ENCODE measurements at places on chromosomes 6 and 20.
A peak's percentile ranks its signal among the peaks of the same experiment; 100 is the strongest.

- H3K36me3 ChIP-seq: peaks cover 6% of the 10 kb centered on the region
- no peaks in the 10 kb centered on the region for H3K27me3 ChIP-seq
- no peak overlapping the region for H3K27ac ChIP-seq
These were observed 28.8 kb upstream of the GNRH2 start for GRCh38 chr20:3014662-3015061.

- peaks cover 3% of the 10 kb centered on the region for H3K36me3 ChIP-seq
- H3K4me1 ChIP-seq: no peaks in the 10 kb centered on the region
- no peak overlapping the region for H3K27ac ChIP-seq
- H3K27me3 ChIP-seq: peaks cover 2% of the 10 kb centered on the region
- no peak overlapping the region for H3K4me3 ChIP-seq
These were observed 37.9 kb downstream of the HEBP2 start for GRCh38 chr6:138441965-138442364.

GRCh38 chr6:95185874-95186273, 391.5 kb upstream of the MANEA start:
- H3K27ac ChIP-seq: no peak overlapping the region
- no peaks in the 10 kb centered on the region for H3K36me3 ChIP-seq
- no peaks in the 10 kb centered on the region for H3K4me1 ChIP-seq
- DNase-seq: no peak
- H3K27me3 ChIP-seq: no peaks in the 10 kb centered on the region
- H3K4me3 ChIP-seq: no peak overlapping the region

GRCh38 chr6:71582820-71583219, 294.2 kb downstream of the OGFRL1 start:
- H3K4me3 ChIP-seq: no peak overlapping the region
- no peaks in the 10 kb centered on the region for H3K27me3 ChIP-seq
- no peak for DNase-seq
- H3K27ac ChIP-seq: no peak overlapping the region

- H3K4me1 ChIP-seq: no peaks in the 10 kb centered on the region
- no peaks in the 10 kb centered on the region for H3K36me3 ChIP-seq
- peak; percentile 65 for DNase-seq
- no peak overlapping the region for H3K27ac ChIP-seq
- H3K27me3 ChIP-seq: no peaks in the 10 kb centered on the region
These were observed 589.7 kb downstream of the CBLN4 start for GRCh38 chr20:55415567-55416142.

DNA sequence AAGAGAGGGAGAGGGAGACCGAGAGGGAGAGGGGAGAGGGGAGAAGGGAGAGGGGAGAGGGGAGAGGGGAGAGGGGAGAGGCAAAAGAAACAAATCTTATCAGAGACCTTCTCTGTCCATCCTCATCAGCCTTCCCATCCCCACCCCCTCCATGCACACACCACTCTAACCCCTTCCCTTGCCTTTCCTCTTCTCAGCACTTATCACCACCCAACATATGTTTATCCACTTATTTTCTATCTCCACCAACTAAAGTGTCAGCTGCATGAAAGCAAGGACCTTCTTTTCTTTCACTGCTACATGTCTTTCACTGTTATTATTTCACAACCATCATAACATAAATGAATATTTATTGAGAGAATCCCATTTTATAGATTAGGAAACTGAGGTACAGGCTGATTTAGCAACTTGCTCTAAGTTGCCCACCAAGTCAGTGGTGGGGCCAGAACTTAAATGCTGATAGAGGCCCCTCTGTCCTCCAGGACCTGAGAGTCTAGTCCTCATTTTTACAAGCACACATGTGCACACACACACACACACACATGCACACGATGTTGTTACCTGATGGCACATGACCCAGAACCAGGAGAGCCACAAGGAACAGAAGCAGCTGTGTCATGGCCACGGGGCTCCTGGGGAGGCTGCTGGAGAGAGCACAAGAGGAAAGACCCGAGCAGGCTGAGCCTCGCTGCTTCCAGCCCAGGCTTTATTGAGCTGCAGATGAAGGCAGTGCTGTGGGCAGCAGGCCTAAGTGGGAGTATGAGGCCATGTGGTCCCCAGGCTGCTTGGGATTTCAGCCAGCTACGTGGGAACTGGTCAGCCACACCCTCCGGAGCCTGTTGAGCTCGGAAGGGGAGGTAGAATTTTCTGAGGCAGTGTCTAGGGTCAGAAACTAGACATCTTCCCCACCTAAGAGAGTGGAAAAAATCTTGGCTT, 2.3 kb downstream of the DEFB124 start:
- H3K4me1 ChIP-seq: no peaks in the 10 kb centered on the region
- H3K4me3 ChIP-seq: no peak overlapping the region
- no peak for DNase-seq
- no peaks in the 10 kb centered on the region for H3K27me3 ChIP-seq

GRCh38 chr20:50582092-50582491, 71.9 kb downstream of the PTPN1 start:
- H3K27ac ChIP-seq: no peak overlapping the region
- no peak for DNase-seq
- no peaks in the 10 kb centered on the region for H3K4me1 ChIP-seq
- H3K27me3 ChIP-seq: no peaks in the 10 kb centered on the region
- H3K36me3 ChIP-seq: peaks cover 10% of the 10 kb centered on the region
- no peak overlapping the region for H3K4me3 ChIP-seq

DNA sequence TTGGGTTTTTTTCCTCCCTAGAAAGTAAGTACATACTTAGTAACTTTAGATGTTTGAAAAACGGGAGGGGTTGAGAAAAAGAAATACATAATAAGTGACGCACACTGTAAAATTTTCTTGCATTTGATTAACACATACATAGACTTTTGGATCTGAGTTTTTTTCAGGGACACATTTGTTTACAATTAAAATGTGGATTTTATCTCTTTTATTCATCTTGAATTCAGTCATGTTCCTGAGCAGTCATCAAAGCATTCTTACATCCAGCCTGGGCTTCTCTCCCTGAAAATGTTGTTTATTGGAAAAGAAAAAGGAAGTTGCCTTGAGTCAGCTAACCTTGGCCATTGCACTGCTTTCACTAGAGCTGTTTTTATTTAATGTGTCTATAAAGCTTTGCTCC, 8.7 kb upstream of the RPP40 start:
- H3K36me3 ChIP-seq: no peaks in the 10 kb centered on the region
- H3K4me3 ChIP-seq: no peak overlapping the region
- no peaks in the 10 kb centered on the region for H3K4me1 ChIP-seq
- no peaks in the 10 kb centered on the region for H3K27me3 ChIP-seq
